Foreskin keratinocyte (primary cell): ENCODE measurements at places on chromosomes 7 and 10. TPM values are rescaled to one million over a fixed set of nuclear protein-coding genes. Genes with fewer than 3 reads are reported as not detected.

- DNase-seq, result peak; percentile 38
These were observed 480.0 kb downstream of the LRMDA start for GRCh38 chr10:75911426-75911825.

DNA sequence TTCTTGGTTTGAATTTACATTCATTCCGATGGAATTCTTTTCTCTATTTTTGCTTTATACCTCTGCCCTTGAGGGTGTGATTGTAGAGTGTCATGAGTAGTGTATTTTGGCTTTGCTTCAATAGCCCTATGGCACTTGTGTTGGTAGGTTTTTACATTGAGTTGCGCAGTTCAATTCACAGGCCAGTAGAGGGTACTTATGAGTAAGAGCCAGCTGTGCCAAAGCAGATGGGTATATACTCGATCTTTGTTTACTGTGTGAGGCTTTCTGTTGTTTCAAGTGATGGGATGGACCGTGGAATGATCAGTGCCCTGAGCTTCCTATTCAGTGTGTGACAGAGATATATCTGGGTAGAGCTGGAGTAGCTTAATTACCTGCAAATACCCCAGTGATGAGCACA is 4.3 kb upstream of the AKR1C3 start:
- peak; percentile 58 for DNase-seq

OPALIN gene
- not detected in 2 replicates for total RNA-seq

NOC3L gene
- 27.7 and 33.0 TPM in 2 replicates for total RNA-seq
